ENCODE measurements at places on chromosomes 7 and 10.

GRCh38 chr10:75969031-75969430 is 537.6 kb downstream of the LRMDA start:
- no peak for DNase-seq

- DNase-seq = no peak
Measured at GRCh38 chr10:19825700-19826099, 9.5 kb downstream of the PLXDC2 start.

- no peak for DNase-seq
Measured at GRCh38 chr7:101104799-101105198, 19.5 kb downstream of the TRIM56 start.

DNA sequence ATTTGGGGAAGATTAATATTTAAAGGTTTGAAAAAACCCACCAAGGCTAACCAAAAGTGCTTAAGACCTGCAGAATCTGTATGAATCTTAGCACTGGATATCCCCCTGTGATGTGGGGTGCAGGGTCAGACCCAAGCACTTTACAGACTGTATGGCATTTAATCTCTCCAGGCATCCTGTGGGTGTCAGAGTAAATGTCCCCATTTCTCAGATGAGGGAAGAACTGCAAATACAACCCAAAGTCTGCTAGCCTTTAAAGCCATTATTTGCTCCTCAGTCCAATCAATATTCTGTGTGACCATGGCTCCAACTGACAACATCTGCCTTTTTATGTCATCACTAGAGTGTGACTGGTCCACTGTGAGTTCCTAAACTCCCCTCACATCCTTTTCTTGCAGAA is 10.0 kb upstream of the MBL2 start:
- no peak for DNase-seq

GRCh38 chr10:130615457-130615856 is 479.3 kb downstream of the GLRX3 start:
- DNase-seq = no peak

GRCh38 chr7:88269586-88269985 is 37.1 kb downstream of the STEAP4 start:
- no peak for DNase-seq

- no peak for DNase-seq
Measured at GRCh38 chr7:29140873-29141468, 5.4 kb downstream of the CPVL start.

GRCh38 chr10:803041-803741 is 113.7 kb upstream of the DIP2C start:
- DNase-seq = no peak

GRCh38 chr7:154371424-154371823 is 319.2 kb downstream of the DPP6 start:
- DNase-seq = no peak

- no peak for DNase-seq
Measured at GRCh38 chr7:26700386-26700785, 164.0 kb downstream of the SKAP2 start.

GRCh38 chr10:15712883-15713282 is 6.8 kb downstream of the ITGA8 start:
- DNase-seq = no peak

GRCh38 chr10:52701647-52702046 is 70.9 kb downstream of the MBL2 start:
- no peak for DNase-seq

DNA sequence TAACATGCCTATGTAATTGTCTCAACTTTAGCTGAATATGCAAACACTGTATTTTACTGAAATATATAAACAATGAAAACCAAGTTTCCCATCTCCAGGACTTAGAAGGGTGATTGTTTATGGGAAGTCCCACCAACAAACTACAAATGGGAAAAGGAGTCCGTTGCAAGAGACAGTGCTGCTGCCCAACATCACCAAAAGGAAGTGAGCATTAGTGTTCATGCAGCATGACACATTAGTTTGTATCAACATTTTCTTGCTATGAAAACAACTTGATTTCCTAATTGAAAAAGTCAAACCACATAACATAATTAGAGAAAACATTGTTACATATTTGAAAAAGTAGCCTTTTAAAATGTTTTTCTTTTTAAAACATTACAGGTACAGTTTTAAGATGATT is 138.5 kb downstream of the ZNF438 start:
- DNase-seq = no peak

- no peak for DNase-seq
Measured at GRCh38 chr7:155168597-155169480, 98.7 kb downstream of the HTR5A start.

- no peak for DNase-seq
Measured at GRCh38 chr10:11163780-11164550, 146.3 kb downstream of the CELF2 start.

DNA sequence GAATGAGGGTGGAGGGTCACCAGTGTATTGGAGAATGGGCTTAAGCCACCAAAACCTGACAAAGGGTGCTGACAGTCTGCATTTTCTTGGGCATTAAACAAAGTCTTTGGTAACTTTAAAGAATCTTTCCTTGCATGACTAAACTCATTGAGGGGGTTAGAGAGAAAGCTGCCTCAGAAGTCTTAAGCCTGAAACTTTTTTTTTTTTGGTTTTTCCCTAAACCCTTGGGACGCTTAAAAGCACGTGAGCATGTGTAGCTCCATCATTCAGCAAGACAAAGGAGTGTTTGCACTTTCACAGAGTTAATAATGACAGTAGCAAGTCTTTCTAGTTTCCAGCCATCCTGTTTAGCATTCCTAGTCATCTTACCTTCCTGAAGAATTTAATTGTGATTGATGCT is 110.7 kb downstream of the LRMDA start:
- DNase-seq = no peak

DNA sequence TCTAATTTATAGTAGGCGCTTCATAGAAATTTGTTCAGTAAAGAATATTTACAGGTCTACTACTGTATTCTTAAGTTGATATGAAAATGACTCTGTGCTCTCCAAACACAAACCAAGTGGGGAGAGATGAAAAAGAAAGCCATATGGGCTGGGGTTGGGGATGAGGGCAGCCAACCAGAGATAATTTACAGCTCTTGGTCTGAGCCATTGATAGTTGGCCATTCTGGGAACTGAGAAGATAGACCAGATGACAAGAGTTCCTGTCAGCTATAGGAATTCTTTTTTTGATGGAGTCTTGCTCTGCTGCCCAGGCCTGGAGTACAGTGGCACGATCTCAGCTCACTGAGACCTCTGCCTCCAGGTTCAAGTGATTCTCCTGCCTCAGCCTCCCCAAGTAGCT is 57.4 kb downstream of the LAMB4 start:
- no peak for DNase-seq

DNA sequence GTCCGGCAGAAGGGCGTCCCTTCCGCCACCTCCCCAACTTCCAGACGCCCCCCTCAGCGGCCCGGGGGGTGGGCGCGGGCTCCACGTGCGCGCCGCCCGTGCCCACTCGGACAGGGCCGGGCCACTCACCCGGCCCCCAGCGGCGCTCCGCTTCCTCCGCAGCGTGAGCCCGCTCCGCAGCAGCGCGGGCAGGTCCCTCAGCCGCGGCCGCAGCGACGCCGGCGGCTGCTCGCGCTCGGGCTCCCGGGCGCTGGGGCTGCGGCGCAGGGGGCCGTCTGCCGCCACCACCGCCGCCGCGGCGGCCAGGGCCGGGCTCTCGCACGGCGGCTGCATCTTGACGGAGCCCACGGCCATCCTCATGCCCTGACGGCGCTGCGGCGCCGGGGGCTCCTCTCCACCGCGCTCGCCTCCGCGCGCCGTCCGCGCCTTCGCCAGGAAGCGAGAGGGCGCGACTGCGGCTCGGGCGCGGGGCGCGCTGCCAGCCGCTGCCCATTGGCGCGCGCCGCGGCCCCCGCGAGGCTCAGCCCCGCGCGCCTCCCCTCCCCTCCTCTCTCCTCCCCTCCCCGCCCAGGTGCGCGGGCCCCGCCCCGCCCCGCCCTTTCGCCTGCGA is at the start of gene RAPGEF5:
Gene RAPGEF5, minus strand, starts transcription at position 454 of the 610 bp plus-strand sequence. Its CDS starts 94 bp downstream, at position 360.
- DNase-seq = peak; percentile 3

- DNase-seq = no peak
Measured at GRCh38 chr7:30956704-30957103, 7.0 kb upstream of the GHRHR start.

All from activated T-cell treated with anti-CD3 and anti-CD28 coated beads, Interleukin-2, amount 50 U/mL, for 72 hours (primary cell).